Stimulated activated CD4-positive, alpha-beta T cell treated with anti-CD3 and anti-CD28 coated beads, Interleukin-4, amount 100 ng/mL, for 1 hour (primary cell): ENCODE measurements at places on chromosomes 16 and 17.

- DNase-seq, result no peak
These were observed 62.6 kb upstream of the ENDOV start for GRCh38 chr17:80352216-80352895.

GRCh38 chr16:73485880-73486279 lies 438.0 kb upstream of the ZFHX3 start:
- DNase-seq, result no peak

- DNase-seq, result peak; percentile 24
These were observed 1.3 kb downstream of the FUS start for GRCh38 chr16:31181102-31181830.

DNA sequence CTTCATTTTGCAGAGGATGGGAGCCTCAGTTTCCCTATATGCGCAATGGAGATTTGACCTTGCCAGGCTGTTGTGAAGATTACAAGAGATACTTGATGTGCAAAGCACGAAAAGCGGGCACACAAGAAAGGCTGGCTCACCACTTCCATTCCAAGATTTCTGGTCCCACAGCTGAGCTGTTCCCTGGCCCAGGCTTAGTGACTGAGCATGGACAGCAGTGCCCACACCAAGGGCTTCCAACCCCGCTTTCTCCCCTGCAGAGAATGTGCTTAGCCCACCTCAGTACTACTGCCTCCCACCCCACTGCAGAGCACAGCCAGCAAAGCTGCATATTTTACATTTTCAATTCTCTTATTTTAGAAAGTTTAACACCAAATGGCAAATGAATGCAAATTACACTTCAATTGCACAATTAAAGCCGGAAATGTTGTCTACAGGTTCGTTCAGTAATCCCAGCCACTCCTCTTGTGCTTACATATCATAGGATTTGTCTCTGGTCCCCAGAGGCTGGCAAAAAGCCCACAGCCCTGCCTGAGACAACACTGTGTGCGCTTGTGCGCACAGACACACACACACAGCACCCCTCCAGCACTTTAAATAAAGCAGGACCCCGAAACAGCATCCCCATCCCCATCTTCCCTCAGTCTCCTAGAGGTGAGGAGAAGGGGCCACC lies 51.8 kb downstream of the VAC14 start:
- no peak for DNase-seq

- DNase-seq, result no peak
These were observed 81.8 kb downstream of the C16orf78 start for GRCh38 chr16:49455181-49455990.

DNA sequence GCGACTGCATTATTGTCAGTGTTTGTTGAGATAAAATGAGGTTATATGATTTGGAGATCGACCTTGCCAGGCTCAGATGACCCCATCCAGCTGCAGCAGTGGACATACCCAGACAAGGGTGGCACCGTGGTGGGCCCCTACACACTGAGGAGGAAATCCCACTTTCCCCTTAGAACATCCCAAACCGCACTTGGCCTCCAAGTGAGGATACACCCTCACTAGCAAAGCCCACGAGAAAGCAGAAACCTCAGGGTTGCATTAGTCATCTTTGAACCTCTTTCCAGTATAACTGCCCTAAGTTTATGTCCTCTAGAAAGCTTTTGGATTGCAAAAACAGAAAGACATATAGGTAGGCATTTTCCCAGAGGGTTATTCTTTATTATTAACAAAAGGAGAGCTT lies 101.5 kb downstream of the CLEC16A start:
- no peak for DNase-seq

GRCh38 chr16:64762211-64762610 lies 359.7 kb downstream of the CDH11 start:
- DNase-seq, result no peak

- DNase-seq, result no peak
These were observed 594.2 kb downstream of the KCNJ18 start for GRCh38 chr17:22286337-22287041.

DNA sequence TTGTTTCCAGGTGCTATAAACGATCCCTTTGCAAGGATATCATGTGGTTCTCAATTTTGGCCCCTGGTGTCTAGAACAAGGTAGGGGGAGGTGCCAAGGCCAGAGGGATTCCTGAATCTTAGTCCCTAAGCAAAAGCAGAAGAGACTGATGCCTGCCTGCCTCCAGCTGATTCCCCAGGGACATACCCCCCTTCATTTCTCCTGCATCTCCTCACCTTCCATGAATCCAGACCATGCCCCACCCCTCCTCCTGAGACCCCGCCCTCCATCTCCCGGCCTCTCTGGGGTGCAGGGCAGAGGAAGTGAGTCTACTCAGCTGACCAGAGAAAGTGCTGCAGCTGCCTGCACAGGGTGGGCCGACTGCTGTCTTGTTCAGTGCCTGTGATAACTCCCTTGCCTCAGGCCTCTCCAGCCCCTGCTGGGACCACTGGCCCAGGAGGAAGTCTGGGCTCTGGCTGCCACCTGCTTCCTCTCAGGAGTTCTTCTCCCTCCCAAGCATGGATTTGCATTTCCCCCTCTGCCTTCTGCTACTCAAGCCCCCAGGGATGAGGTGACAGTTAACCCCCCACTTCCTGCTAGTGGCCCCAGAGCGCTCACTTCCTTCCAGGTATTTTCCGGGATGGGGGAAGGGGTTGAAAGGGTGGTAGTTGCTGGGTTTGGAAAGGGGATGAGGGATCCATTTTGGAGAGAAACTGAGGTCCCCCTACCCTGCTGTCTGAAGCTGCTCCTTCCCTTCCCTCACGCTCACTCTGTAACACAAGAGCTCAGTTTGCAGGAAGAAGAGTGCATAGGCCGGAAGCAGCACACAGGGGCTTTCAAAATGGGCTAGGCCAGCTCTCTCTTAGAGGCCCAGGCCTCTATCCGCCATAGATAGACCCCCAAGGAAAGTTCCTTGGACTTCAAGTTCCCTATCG lies 10.5 kb upstream of the TSPOAP1 start:
- DNase-seq, result no peak

GRCh38 chr16:57876210-57876609 lies 73.9 kb upstream of the KIFC3 start:
- DNase-seq, result no peak

GRCh38 chr16:53945996-53946395 lies 242.0 kb downstream of the FTO start:
- no peak for DNase-seq

DNA sequence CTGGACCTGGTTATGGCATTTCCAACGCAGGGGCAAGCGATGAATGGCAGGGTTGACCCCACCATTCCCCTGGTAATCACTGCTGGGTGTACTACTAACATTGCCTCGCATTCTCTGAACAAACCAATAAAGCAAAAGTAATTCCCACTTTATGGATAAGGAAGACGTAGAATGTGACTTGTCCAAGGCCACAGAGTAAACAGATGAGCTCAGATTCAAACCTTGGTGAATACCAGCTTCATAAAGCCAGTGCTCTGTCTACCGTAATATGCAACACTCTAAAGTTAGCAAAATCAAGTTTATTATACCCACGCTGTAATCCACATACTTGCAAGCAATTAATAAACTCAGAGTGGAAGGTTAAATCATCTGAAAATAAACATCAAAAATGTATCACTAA lies 59.6 kb downstream of the ANKFY1 start:
- DNase-seq, result no peak

DNA sequence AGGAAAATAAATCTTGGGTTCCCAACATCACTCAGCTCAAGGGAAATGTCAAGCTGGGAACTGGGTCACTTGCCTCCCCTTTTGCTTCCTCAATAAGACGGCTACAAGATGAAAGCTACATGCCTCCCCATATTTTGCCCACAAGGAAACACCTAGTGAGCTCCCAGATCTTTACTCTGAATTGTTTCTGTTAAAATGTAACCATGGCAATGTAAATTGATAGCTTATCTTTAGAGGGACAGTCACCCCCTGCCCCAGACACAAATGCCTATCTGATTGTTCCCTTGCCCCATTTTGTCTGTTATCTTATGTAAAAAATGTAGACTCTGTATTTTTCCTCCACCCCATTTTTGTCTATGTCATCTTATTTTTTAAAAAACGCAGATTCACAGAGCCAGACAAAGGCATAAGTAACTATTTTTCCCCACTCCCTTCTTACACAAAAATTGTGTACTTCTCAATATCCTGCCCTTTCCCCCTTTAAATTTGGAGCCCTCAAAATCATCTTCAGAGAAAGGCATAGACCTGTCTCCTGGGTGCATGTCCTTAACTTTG lies 288.7 kb upstream of the ERCC4 start:
- DNase-seq, result no peak

DNA sequence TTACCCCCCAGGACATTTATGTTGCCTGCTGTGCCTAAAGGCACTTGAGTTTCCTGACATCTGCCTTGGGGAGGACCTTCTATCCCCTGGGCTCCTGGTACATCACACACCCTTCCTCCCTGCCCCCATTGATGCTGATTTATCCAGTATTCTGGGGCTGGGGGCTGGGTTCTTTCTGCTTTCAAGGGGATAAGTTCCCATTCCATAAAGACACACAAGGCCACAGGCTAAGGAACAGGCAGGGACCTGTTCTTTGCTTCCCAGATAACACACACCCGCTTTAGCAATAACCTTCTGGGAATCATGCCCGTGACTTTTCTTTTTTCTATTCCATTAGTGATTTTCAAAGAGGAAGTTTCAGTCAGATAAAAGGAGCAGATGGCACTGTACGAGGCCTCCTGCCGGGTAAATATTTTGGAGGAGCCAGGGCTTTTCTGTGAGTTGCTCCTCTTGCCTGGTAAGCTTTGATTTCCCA lies 30.6 kb downstream of the CHD9 start:
- DNase-seq, result no peak

- no peak for DNase-seq
These were observed 16.5 kb downstream of the TMEM98 start for GRCh38 chr17:32944248-32945020.

DNA sequence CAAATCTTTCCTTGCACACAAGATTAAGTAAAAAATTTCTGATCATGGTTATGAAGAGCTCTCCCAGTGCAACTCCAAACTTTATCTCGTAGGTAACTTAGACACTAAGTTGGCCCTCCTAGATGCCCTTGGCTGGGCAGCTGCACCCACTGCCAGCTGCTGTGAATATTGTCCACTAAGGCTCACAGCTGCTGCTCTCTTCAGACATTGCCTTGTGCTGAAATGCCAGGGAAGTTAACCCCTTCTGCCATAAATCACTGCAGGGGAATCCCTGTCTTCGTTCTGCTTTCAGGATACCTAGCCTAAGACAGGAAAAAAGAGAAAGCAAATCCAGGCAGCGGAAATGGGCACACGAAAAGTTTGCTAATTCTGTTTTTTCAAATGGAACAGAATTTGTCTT lies 106.4 kb downstream of the IRX5 start:
- no peak for DNase-seq

DNA sequence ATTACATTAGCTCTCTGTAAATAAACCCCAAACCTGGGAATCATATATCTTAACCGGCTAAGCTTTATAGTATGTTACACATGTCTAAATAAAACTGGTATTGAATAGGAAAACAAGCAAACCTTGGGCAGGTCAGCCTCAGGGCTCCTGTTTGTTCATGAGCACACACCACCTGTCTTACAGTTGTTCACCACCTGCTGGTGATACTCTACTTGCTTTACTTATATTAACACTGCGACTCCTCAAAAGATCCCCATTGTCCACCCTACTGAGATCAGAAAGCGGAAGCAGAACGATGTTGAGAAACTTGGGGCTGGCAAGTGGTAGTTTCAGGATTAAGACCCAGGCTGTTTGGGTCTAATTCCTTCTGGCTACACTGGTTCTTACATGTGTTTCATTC lies 16.4 kb downstream of the CDH13 start:
- no peak for DNase-seq
